Activated CD4-positive, alpha-beta T cell treated with anti-CD3 and anti-CD28 coated beads, Interleukin-2, amount 10 ng/mL, durations not matched to agents 7 days and 5 days (primary cell): ENCODE measurements at places on chromosomes 1 and 21. TPM values are rescaled to one million over a fixed set of nuclear protein-coding genes. Genes with fewer than 3 reads are reported as not detected.

The COL11A1 gene
- total RNA-seq, result not detected

- no peak for DNase-seq
Measured at GRCh38 chr1:238606896-238607295, 716.2 kb upstream of the ZP4 start.

The PDE4B gene
- 26.5 TPM for total RNA-seq

The RHBDL2 gene
- not detected for total RNA-seq

The CA14 gene
- total RNA-seq, result not detected

DNA sequence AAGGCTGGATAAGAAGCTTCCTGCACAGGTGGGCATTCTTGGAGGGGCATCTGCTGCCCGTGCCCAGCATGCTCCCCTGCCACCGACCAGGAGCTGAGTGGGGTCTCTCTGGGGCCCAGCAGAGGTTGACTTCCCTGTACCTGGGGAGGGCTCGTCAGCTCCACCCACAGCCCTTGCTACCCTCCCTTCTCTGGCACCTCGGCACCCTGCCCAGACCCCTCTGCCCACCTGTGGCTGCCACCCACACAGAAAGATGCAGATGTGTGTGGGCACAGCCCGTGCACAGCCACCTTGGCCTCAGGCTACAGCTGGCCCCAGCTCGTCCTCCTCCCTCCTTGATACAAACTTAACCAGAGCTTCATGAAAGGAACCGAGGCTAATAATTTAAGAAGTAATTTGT is 241.2 kb upstream of the VAMP3 start:
- no peak for DNase-seq

GRCh38 chr1:200960236-200960947 is 63.1 kb downstream of the KIF21B start:
- no peak for DNase-seq

- DNase-seq, result peak; percentile 68
Measured at GRCh38 chr1:246506674-246507481, at the start of gene SMYD3. SMYD3 (minus strand) TSS chr1:246507279.

GRCh38 chr1:151368393-151369301 is 3.9 kb downstream of the SELENBP1 start:
- DNase-seq, result no peak

GRCh38 chr1:41474490-41475271 is 9.8 kb downstream of the EDN2 start:
- no peak for DNase-seq

The C1QA gene
- total RNA-seq, result not detected

DNA sequence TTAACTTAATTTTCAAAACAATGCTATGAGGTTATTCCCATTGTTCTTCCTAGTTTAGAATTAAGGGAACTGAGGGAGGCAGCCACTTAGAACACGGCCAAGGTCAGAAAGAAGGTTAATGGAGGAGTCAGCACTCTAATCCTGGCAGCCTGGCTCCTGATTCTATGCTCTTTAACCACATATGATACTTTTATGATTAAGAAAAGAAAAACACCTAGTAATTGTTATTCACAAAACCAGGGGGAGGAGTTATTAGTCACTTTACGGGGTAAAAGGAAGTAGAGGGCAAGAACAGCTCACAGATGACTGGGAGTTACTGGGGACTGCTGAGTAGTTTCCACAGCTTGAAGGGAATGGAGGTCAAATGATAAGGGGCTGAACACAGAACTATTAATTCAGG is 38.6 kb downstream of the GADD45A start:
- DNase-seq, result no peak

DNA sequence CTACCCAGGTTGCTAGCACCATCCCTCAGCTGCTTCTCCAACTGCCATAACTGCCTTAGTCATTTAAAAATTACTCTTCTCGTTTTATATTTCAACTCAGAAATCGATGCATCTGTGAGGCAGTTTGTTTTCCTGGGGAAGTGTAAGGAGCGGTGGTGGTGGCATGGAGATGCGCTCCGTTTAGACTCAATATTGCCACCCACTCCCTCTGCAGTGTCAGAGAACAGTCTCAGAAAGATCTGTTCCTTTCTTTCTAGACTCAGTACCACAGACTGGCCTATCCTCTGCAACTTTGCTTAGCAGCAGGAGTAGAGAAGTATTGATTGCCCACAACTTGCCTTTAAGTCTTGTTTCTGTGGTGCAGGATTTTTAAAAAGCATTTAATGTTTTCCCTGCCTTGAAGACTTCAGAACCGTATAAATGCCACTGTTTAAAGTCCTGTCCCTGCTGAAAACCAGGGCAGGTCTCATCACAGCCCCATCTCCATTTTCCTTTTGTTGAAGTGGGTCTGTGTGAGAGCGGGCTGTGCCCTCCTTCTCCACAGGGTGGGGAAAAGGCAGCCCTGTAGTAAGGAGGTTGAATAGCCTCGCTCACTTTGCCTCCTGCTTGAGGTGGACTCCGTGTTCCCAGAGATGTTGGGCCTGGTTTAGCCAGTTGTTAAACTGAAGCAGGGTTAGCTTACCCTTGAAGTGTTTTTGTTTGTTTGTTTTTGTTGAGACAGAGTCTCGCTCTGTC is 105.2 kb downstream of the NFIA start:
- DNase-seq, result no peak

GRCh38 chr1:53369761-53370160 is 41.9 kb upstream of the LRP8 start:
- peak; percentile 4 for DNase-seq

DNA sequence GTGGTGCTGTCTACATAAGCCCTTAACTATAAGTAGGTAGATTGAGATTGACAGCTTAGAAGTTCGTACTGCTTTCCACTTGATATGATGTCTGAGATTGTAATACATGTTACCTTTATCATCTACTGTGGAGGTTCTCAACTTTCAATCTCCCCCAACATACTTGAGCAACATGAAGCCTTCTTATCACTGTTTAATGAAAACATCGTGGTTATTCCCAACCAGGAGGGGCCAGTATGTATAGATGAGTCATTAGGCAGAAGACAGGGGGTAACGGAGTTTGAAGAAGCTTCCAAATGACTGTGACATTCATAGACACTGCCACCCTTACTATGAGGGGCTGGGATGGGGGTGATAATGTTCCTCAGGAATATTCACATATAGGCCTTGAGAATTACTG is 36.0 kb downstream of the CENPF start:
- no peak for DNase-seq

The OPRD1 gene
- total RNA-seq, result not detected

- no peak for DNase-seq
Measured at GRCh38 chr21:36437745-36438128, 42.2 kb downstream of the CLDN14 start.

The KCNJ9 gene
- total RNA-seq, result not detected

DNA sequence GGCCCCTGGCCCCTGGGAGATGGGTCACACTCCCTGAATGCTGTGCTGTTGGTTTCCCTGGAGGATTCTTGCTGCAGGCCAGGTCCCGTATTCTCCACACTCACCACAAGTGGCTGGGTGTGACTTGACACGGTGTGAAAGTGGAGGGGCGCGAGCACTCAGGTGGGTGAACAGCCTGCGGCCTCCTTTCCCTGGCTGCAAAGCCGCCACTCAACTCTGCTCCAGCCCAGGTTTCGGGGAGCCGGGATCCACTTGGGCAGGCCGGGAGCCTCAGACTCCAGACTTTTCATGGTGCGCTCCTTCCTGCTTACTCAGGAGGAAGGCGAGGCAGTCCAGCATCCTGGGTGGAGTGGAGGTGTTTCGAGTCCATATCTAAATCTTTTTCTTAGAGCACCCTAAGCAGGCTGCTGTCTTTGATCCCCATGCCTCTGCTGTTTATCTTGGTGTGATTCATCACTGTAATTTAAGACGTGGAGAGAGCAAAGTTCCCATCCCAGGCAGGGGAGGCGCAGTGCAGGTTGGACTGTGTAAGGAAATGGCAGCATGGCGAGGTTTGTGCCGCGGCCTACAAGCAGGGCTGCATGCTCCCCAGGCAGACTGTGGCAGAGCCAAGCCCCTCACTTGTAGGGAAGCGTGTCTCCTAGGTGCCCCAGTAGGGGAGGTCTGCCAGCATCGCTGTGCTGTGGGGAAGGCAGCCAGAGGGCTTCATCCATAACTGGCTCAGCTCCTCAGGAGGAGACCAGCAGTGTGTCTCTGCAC is 29.6 kb downstream of the VANGL1 start:
- DNase-seq, result no peak

The MPL gene
- not detected for total RNA-seq
